ENCODE measurements at places on chromosomes 5 and 9. TPM values are rescaled to one million over a fixed set of nuclear protein-coding genes. Genes with fewer than 3 reads are reported as not detected.

GRCh38 chr9:95722141-95722540, 153.3 kb upstream of the ERCC6L2 start:
- DNase-seq: no peak

GABRA6 gene
- not detected for polyA plus RNA-seq

LCN12 gene
- polyA plus RNA-seq: 3.9 TPM

SLC1A3 gene
- polyA plus RNA-seq: 153 TPM

CTXN3 gene
- polyA plus RNA-seq: not detected

MUSK gene
- polyA plus RNA-seq: 0.24 TPM
